ENCODE measurements at places on chromosomes 5 and 9. TPM values are rescaled to one million over a fixed set of nuclear protein-coding genes. Genes with fewer than 3 reads are reported as not detected.

DNA sequence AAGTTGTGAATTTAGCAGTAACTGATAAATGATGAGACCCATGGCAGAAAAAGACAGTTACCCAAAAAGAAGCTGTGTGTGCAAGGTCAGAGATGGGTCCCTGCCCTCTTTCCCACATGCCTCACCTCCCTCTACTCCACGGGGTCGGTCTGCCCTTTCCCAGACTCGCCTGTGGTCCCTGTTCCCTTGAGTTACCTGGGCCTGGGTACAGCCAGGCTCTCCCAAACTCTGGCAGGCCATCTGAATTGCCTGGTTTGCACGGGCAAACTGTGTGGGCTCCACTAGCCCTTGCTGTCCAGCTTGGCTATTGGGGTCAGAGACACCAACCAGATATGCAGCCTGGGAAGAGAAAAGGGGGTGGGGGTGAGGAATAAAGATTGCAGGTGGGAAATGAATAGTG, 18.4 kb upstream of the TPM2 start:
- H3K27me3 ChIP-seq: no peaks in the 10 kb centered on the region
- no peaks in the 10 kb centered on the region for H3K4me1 ChIP-seq
- no peak overlapping the region for H3K4me3 ChIP-seq
- peaks cover 28% of the 10 kb centered on the region for H3K36me3 ChIP-seq
- peak overlapping the region; percentile 43 for H3K27ac ChIP-seq
- DNase-seq: no peak

DNA sequence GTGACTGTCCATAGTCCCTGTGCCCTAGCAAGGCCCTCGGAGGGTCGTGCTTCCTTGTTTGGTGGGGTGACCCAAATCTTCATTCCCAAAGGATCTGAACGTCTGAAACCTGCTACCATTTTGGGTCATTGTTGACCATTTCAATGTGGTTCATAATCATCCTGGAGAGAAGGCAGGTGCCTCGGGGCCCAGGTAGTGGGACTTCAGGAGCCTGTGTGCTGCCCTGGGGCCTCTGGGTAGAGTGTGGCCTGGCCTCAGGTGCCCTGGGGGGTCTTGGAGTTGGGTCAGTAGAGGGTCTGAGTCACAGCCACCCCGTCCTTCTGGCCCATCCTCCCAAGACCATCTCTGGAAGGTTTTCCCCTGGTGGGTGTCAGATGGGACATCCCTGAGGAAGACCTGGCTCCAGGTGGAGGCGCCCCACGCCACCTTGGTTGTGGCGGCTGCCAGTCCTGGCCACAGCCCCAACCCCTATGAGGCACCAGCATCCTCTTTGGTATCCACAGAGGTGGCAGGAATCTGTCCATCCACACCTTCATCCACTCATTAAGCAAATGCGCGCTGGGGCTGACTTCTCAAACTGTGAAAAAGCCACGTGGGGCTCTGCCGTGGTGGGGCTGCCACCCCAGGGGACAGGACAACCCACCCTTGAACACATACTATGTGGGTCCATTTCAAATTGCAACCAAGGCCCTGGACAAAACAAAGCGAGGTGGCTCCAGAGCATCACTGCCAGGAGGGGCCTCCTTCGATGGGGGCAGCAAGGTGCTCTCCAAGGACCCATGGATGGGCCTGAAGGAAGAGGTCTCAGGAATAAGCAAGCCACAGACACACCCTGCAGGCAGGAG, 41.6 kb upstream of the FCN1 start:
- no peaks in the 10 kb centered on the region for H3K27me3 ChIP-seq
- H3K4me1 ChIP-seq: no peaks in the 10 kb centered on the region
- H3K36me3 ChIP-seq: no peaks in the 10 kb centered on the region
- no peak overlapping the region for H3K4me3 ChIP-seq
- DNase-seq: no peak
- H3K27ac ChIP-seq: no peak overlapping the region

The IL3 gene
- 0.20 TPM for total RNA-seq

- H3K27ac ChIP-seq: no peak overlapping the region
Measured at GRCh38 chr9:96619124-96619465, 548 bp downstream of the CDC14B start.

The MOB3B gene
- total RNA-seq: 1.3 TPM

The NIPSNAP3A gene
- total RNA-seq: 11.2 TPM

DNA sequence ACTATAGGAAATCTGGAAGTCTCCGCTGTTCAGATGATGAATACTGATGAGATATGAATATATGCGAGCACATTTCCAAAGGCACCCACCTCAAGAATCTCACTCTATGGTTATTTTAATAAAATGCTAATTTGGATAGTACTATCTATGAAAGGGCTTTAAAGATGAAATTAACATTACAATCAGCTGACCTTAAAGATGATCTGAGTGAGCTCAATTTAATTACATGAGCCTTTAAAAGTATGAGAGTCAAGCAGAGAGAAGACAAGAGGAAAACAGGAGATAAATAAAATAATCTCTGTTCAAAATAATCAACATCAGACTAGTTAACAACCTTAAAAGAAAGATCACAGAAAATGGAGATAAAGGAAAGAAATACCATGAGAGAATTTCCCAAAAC, 474.1 kb upstream of the TUSC1 start:
- no peak for DNase-seq
- no peak overlapping the region for H3K4me3 ChIP-seq
- H3K4me1 ChIP-seq: no peaks in the 10 kb centered on the region

- no peak for DNase-seq
- no peaks in the 10 kb centered on the region for H3K4me1 ChIP-seq
- H3K36me3 ChIP-seq: peaks cover 2% of the 10 kb centered on the region
- peaks cover 45% of the 10 kb centered on the region for H3K27me3 ChIP-seq
Measured at GRCh38 chr9:105413525-105413924, 34.3 kb upstream of the FSD1L start.

GRCh38 chr5:31698673-31699072, 59.7 kb downstream of the PDZD2 start:
- no peaks in the 10 kb centered on the region for H3K36me3 ChIP-seq
- H3K27ac ChIP-seq: no peak overlapping the region
- H3K4me3 ChIP-seq: no peak overlapping the region
- no peaks in the 10 kb centered on the region for H3K4me1 ChIP-seq

The DDX4 gene
- not detected for total RNA-seq

The C5orf34 gene
- total RNA-seq: 10.1 TPM

DNA sequence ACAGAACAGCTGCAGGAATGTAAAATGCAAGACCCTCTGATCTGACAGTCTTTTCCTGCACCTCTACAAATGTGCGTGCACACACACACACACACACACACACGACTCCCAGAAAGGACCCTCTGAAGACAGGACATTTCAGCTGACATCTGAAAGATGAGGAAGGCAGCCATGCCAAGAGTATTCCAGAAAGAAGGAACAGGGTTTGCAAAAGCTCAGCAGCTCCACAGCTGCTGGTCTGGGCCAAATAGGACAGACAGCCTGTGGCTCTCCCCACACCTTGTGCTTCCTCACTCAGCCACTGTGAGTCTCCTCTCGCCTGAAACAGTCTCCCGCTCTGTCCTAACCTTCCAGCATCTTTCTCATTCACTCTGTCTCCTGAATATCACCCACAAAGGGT, 189.0 kb downstream of the PALM2AKAP2 start:
- H3K4me3 ChIP-seq: no peak overlapping the region
- DNase-seq: no peak
- H3K27me3 ChIP-seq: no peaks in the 10 kb centered on the region
- H3K4me1 ChIP-seq: peaks cover 35% of the 10 kb centered on the region

DNA sequence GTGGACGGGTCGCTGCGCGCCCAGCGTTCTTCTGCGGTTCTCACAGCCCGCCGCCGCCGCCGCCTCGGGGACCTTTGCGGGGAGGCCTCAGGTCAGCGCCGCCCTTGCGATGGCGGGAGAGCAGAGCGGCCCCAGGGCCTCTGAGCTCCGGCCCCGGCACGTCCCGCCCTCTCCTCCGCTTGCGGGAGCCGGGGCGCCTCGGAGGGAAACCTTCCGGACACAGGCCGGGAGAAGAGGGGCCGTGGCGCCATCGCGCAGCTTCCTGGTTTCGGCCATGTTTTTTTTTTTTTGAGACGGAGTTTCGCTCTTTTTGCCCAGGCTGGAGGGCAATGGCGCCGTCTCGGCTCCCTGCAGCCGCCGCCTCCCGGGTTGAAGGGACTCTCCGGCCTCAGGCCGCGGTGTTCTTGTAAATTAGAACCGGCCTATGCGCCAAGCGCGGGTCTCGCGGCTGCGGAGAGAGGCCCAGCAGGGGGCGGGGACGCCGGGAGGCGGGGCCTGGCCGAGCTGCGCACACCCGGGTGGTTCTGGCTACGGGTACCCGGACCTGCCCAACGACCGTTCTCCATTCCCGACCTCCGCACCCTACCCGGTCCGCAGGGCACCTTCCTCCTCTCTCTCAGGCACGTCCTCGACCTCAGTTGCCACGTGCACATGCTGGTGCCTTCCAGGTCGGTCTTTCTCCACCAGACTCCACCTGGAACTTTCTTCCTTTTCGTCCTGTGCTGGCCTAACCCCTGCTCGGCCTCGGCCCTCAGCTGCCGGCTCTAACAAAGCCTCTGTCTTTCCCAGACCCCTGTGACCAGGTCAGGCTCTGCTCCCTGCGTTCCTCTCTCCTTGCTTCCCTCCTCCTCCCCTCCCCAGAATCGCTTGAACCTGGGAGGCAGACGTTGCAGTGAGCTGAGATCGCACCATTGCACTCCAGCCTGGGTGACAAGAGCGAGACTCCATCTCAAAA, 28.8 kb upstream of the MGAT1 start:
- H3K36me3 ChIP-seq: peaks cover 41% of the 10 kb centered on the region
- peaks cover 37% of the 10 kb centered on the region for H3K4me1 ChIP-seq
- H3K4me3 ChIP-seq: peak overlapping the region; percentile 98
- peak; percentile 82 for DNase-seq
- H3K27ac ChIP-seq: peak overlapping the region; percentile 99

The PPIP5K2 gene
- total RNA-seq: 77.8 TPM

DNA sequence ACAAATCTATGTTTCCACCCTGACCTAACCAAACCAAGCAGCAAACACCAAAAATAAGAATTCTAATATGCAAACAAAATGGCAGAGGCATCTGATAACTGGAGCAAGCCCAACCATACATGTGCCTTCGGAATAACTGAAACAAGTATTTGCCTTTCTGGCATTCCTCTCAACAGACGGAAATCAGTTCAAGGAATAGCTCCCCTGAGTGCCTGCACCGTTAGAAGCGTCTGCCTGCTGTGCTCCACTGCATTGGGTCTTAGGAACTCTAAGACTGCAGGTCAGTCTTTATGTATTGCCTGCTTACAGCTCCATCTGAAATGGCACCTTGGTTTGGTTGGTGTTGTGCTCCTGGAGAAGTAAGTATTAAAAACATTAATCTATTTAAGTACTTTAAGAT, 98.5 kb downstream of the MRPS27 start:
- H3K36me3 ChIP-seq: peaks cover 38% of the 10 kb centered on the region
- H3K27ac ChIP-seq: no peak overlapping the region
- no peaks in the 10 kb centered on the region for H3K27me3 ChIP-seq
- H3K4me1 ChIP-seq: no peaks in the 10 kb centered on the region
- no peak for DNase-seq
- H3K4me3 ChIP-seq: no peak overlapping the region

DNA sequence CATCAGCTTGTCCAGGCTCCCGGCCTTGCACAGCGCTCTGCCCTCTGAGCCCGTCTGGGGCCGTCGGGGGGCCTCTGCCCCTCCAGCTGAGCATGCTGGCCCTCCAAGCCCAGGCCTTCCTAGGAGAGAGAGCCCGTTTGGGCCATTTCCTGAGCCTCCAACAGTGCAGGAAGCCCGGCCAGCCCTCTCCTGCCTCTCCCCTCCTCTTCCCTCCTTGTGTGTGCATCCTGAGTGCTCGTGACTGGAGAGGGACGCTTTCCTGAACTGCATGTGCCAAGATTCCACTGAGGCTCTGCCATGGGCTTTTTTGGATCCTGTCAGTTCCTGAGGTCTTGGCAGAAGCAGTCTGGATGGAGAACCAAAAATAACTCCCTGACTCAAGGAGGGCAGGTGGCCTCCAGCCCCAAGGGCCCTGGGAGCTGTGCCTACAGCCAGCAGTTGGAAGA, 15.6 kb downstream of the OLFM1 start:
- H3K4me3 ChIP-seq: no peak overlapping the region
- H3K27ac ChIP-seq: no peak overlapping the region
- H3K27me3 ChIP-seq: peaks cover 57% of the 10 kb centered on the region

DNA sequence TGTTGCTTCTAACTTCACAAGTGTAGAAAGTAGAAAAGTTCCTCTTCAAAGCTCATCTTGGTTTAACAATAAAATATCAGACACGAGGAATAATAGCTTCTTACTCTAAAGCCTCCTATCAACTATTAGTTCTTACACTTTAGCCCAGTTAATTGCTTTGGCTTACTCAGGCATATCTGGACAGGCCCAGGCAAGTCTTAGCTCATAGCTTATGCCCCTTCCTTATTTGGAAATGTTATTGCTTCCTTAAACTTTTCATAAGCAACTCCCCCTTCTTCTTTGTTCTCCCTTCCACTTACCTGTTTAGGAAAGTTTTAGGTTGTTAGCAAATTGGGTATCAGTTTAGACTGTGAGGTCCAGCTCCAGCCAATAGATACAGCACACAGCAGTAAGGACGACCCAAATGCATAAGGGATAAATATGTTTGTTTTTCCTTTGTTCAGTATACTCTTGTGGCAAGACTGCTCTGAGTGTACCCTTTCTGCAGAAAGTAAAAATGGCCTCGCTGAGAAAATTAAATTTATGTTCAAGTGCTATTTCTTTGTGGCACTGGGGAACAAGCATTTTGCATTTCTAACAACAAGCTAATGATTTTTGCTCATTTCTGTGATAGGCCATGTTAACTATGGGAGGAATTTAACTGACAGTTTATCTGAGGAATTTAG, 162.1 kb downstream of the SMC2 start:
- peaks cover 4% of the 10 kb centered on the region for H3K27me3 ChIP-seq
- H3K4me1 ChIP-seq: no peaks in the 10 kb centered on the region
- H3K27ac ChIP-seq: no peak overlapping the region
- no peak for DNase-seq

The PHYHD1 gene
- 0.49 TPM for total RNA-seq

- no peak overlapping the region for H3K27ac ChIP-seq
- H3K27me3 ChIP-seq: no peaks in the 10 kb centered on the region
- no peak for DNase-seq
- no peak overlapping the region for H3K4me3 ChIP-seq
Measured at GRCh38 chr5:171848006-171848405, 62.4 kb downstream of the SMIM23 start.

DNA sequence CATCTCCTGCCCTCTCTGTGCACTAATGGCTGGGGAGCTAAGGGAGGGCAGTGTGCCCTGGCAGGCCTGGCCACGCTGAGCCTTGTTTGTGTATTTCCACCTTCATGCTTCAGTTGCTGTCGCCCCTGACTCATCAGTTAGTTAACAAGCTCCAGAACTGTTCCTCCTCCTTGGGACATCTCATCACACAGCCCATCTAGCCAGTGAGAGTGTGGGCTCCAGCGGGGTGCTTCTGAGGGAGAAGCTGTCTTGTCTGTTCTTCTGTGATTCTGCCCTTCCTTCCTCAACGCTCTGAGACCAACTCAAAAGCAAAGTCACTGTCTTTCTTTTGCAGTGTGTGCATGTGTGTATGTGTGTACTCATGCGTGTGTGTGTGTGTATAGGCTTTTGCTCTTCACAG, 58.3 kb upstream of the CPEB4 start:
- H3K27ac ChIP-seq: no peak overlapping the region
- H3K4me3 ChIP-seq: no peak overlapping the region
- DNase-seq: no peak
- H3K27me3 ChIP-seq: no peaks in the 10 kb centered on the region
- no peaks in the 10 kb centered on the region for H3K36me3 ChIP-seq

GRCh38 chr9:86043999-86044398, 55.4 kb downstream of the GOLM1 start:
- H3K27ac ChIP-seq: no peak overlapping the region
- peaks cover 3% of the 10 kb centered on the region for H3K4me1 ChIP-seq
- H3K27me3 ChIP-seq: no peaks in the 10 kb centered on the region
- no peak for DNase-seq
- no peak overlapping the region for H3K4me3 ChIP-seq
- no peaks in the 10 kb centered on the region for H3K36me3 ChIP-seq

GRCh38 chr5:1835431-1835830, 34.2 kb downstream of the NDUFS6 start:
- no peaks in the 10 kb centered on the region for H3K36me3 ChIP-seq
- no peaks in the 10 kb centered on the region for H3K4me1 ChIP-seq
- peaks cover 20% of the 10 kb centered on the region for H3K27me3 ChIP-seq
- H3K4me3 ChIP-seq: no peak overlapping the region
